ENCODE measurements at places on chromosomes 12 and 14.

DNA sequence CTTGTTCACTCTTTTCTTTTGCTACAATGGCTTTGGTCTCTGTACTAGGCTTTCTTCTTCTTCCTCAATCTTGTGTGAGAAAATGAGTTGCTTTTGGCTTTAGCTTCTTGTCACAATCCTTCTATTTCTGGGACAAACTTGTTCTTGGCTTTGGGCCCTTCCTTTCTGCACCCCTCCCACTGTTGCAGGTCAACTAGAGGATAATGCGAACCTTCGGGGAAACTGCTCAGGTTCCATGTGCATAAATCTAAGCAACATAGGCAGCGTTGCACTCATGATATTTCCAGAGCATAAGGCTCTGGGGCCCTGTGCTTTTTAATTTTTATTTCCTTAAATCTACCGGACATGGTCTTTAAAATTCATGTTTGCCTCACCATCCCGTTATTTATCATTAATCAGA is 89.8 kb upstream of the LRIG3 start:
- no peak for DNase-seq

- peak; percentile 22 for DNase-seq
These were observed 6.9 kb downstream of the TBC1D15 start for GRCh38 chr12:71846322-71846940.

DNA sequence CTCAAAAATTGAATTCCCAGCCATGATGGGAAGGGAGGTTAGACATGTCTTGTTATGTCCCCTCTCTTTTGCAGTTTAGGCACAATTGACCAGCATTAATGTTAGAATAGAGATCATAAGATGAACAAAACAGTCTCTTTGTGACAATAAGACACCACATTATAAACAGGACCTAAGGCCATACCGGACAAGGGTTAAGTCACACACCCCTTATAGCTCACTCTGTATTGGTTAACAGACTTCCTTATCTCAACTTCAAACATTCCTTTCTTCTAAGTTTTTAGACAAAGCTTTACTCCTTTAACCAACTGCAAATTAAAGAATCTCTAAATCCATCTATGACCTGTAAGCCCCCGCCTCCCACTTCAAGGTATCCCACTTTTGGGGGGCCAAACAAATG is 81.1 kb upstream of the CPM start:
- no peak for DNase-seq

- no peak for DNase-seq
These were observed 33.8 kb downstream of the WBP11 start for GRCh38 chr12:14769466-14769968.

GRCh38 chr14:71551291-71551950 is 380.8 kb upstream of the RGS6 start:
- DNase-seq = no peak

DNA sequence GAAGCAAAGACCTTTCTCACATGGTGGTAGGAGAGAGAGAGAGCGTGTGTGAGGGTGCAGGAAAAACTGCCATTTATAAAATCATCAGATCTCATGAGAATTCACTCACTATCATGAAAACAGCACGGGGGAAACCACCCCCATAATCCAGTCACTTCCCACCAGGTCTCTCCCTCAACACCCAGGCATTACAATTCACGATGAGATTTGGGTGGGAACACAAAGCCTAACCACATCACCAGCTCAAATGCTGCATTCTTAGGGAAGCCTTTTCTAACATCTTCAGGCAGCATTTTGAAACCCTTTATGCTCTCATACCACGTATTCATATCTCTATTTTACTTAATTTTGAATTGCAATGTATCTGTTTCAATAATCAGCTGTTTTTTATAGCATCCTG is 165.9 kb downstream of the TMTC3 start:
- peak; percentile 42 for DNase-seq

- no peak for DNase-seq
These were observed 114.6 kb downstream of the PPHLN1 start for GRCh38 chr12:42440608-42441007.

GRCh38 chr14:61780125-61780524 is 17.9 kb downstream of the SNAPC1 start:
- no peak for DNase-seq

GRCh38 chr14:96277890-96278289 is 21.9 kb downstream of the BDKRB1 start:
- DNase-seq = no peak

DNA sequence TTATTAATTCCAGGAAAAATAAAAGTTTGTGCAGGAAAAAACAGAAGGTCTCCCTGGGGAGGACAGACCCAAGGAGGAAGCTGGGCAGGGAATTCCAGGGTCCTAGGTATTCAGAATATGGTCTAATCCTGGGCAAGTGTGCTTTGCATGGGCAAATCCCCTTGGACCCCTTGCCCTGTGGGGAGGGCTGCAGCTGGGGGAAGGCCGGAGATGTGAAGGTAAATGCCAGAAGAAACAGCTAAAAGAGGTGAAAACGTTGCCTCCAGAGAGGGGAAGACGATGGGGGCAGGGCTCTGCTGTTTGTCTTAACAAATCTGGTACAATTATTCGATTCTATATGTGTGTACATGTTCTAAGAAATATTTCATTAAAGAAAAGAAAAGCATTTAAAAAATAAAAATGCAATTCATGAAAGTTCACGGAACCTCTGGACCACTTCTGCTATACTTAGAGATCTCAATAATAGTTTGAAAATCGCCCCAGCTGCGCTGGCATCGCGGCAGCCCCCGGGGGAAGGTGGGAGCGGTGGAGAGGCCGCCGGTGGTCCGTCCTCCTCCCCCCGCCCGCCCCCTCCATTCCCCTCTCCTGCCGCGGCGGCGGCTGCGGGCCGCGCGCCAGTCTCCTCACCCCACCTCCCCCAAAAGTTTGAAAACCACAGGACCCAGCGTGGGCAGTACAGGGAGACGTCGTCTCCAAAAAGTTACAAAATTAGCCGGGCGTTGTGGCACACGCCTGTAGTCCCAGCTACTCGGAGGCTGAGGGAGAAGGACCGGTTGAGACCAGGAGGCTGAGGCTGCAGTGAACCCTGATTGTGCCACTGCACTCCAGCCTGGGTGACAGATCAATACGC is 1.5 kb upstream of the PRPF40B start:
- no peak for DNase-seq
